Activated CD8-positive, alpha-beta memory T cell treated with anti-CD3 and anti-CD28 coated beads, Interleukin-2, amount 50 U/mL, for 48 hours (primary cell): ENCODE measurements at places on chromosomes 1 and 21.

DNA sequence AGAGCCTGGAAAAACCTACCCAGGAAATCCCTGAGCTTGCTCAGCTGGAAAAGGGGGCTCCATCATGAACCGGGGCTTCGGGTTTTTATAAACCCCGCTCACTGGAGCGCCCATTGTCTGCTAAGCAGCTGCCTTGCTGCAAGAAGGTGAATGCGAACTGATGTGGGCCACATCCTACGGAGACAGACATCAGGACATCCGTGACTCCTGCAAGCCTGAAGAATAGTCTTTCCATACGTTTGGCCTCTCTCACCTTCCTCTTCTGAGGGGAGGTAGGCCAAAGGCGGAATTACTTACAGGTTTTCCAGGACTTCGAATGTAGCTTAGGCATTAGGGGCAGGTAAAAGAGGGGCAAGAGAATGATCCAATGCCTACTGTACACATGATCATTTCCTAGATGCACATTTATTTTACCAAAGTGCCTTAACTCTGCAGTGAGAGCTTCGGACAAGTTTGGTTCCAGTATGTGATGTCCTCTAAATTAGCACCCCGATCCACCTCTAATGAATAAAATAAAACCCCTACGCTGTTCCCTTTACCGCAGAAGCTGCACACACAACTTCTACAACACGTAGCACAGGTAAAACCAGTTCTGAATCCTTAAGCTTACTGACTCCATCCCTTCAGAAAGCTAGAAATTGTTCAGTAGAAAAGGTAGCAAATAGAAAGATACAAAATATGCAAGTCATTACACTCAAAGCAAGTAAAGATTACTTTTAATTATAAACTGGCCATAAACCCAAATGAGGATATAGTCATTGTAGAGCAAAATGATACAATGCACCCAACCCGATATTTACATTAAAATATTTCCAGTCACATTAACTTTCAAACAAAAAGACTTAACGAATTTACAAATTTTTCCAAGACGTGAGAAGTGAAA, 866 bp upstream of the SORT1 start:
- DNase-seq = peak; percentile 57

- no peak for DNase-seq
These were observed 39.4 kb upstream of the VTCN1 start for GRCh38 chr1:117250061-117250606.

DNA sequence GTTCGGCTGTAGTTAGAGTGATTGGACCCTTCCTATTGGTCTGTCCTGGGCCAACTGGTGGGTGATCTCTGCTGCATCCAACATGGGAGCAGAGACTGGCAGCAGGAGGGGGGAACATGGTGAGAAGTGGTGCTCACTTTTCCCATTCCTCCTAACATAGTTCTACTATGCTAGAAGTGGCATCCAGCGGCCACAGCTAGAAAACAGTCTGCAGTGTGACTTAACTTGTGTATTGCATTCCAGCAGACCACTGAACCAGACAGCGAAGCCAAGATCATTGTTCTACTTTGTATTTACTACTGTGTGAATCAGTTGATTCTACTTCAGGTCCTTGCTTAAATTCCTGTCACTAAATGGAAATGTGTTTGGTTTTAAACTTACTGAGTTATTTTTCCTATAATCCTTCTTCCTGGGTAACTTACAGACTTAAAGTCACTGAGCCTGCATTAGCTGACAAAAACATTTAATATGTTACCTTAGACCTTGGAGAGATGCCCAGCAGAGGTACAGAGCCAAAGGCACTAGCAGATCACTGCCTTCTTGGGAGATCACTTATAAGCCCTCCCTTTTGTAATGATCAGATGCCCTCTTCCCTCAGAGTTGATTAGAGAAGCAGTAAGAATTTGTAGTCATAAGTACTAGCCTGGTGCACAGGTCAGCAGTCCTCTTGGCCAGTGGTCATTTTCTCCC, 8.2 kb downstream of the FABP3 start:
- DNase-seq = no peak

GRCh38 chr1:35361638-35362037, 93.1 kb downstream of the ZMYM4 start:
- DNase-seq = no peak

DNA sequence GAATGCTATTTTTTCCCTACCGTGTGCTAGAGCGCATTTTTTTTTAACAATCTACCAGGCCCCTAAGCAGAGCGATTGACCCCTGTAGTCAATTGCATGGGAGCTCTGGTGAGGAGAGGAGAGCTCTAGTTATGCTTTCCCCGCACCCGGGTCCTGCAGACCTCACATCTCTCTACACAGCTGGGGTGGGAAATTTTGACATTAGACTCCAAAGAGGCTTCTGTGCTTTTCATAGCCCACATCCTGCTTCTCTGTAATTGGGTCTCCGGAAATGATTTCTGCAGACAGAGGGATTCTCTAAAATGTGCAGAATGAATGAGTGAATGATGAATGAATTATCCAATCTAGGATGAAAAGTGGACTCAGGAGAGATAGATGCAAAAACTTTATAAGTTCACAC, 41.5 kb upstream of the DUSP10 start:
- DNase-seq = no peak

GRCh38 chr1:196698993-196699392, 47.1 kb downstream of the CFH start:
- no peak for DNase-seq

DNA sequence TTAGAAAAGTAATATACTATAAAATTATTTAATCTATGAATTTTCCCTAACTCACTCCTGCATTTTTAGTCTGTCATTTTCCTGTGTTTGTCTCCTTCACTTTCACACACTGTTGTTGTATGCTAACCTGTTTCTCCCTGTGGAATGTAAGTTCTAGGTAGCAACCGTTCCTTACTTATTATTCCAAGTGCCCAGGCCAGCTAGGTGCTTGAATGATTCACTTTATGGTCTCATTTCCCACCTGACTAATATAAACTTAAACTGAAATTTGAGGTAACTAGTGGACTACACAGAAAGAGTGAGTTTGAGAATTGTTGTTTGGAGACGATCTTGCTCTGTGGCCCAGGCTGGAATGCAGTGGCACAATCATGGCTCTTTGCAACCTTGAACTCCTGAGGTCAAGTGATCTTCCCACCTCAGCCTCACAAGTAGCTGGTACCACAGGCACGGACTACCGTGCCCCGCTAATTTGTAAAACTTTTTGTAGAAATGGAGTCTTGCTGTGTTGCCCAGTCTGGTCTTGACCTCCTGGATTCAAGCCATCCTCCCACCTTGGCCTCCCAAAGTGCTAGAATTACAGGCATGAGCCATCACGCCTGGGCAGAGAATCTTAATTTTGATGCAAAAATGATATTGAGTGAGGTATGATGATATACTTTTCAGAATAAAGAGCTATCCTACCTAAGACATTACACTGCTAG, 1.9 kb downstream of the ZYG11B start:
- DNase-seq = no peak
